HuH-7.5 (cell line): ENCODE measurements at places on chromosomes 6 and 20.

- DNase-seq, result no peak
Measured at GRCh38 chr6:11491596-11492463, 45.7 kb upstream of the TMEM170B start.

- DNase-seq, result no peak
Measured at GRCh38 chr6:158026901-158027589, 45.4 kb downstream of the SYNJ2 start.

DNA sequence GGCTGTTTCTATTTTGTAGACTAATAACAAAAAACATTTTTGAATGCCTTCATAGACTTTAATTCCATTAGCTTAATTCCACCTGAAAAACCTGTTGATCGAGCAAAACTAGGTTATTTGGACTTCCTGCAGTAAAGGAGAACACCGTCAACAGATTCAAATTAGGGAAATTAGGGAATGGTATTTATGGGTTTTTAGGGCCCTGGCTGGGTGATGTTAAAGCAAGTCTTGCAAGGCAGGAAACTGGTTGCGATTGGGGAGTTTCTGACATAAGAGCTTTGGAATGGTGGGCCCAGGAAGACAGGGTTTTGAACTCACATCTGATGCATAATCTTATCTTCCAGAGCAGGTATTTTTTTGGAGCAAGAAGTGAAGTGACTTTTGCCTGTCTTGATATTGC lies 40.1 kb upstream of the TFAP2C start:
- DNase-seq, result no peak

- no peak for DNase-seq
Measured at GRCh38 chr20:36860811-36861624, 14.9 kb upstream of the TLDC2 start.

- DNase-seq, result no peak
Measured at GRCh38 chr20:53425941-53426340, 167.7 kb downstream of the ZNF217 start.

- DNase-seq, result no peak
Measured at GRCh38 chr6:156582509-156582992, 194.6 kb upstream of the ARID1B start.

- DNase-seq, result no peak
Measured at GRCh38 chr20:57218489-57218888, 48.0 kb downstream of the BMP7 start.

DNA sequence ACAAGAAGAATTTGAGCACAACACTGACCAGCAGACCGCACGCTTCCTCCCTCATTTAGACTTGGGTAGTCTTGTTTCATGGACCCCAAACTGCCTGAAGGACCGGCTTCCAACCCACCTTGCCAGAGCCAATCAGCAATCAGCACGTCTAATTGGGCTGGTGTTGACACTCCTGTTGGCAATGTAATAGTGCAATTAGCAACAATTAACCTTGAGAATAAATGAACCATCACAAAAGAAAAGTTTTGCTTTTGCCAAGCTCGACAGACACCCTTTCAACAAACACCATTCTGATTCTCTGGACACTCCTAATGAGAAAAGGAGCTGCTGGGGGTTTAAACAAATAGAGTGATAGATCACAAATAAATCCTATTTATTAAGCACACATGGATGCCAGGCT lies 61.0 kb downstream of the EDN3 start:
- DNase-seq, result no peak

- peak; percentile 29 for DNase-seq
Measured at GRCh38 chr20:19828232-19828631, 70.2 kb downstream of the RIN2 start.

DNA sequence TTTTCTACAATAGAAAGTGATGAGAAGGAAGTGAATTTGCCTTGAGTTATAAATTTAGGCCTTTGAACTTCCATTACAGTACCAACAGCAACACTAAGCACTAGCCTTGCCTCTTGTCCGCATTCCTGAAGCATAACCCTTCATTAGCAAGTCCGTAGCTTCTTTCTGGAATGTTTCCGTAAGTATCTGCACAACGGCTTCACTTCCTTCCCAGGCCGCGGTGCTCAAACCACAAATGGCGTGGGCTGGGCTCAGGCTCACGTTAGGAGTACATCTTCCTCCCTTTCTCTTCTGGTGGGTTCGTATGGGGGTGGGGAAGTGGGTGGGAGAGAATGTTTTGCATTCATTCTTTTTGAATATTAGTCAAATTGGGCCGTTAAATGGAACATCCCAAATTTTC lies 193.8 kb upstream of the SNX9 start:
- DNase-seq, result no peak

DNA sequence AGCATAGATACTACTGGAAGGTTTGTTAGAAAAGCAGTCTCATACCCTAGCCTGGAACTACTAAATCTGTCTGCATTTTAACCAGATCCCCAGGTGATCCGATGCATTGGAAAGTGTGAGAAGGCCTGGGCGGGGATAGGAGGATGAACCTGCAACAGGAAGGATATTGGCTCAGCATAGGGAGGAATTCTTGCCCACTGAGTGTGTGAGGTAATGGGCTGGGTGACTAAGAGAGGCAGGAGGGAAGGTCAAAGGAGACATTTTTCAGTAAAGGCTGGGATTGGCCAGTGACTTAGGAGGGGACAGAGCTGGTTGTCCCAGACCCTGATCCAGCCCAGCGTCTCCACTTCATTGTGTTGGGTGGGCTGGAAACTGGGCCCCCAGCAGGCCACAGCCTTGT lies 191.0 kb upstream of the LRFN2 start:
- DNase-seq, result no peak

DNA sequence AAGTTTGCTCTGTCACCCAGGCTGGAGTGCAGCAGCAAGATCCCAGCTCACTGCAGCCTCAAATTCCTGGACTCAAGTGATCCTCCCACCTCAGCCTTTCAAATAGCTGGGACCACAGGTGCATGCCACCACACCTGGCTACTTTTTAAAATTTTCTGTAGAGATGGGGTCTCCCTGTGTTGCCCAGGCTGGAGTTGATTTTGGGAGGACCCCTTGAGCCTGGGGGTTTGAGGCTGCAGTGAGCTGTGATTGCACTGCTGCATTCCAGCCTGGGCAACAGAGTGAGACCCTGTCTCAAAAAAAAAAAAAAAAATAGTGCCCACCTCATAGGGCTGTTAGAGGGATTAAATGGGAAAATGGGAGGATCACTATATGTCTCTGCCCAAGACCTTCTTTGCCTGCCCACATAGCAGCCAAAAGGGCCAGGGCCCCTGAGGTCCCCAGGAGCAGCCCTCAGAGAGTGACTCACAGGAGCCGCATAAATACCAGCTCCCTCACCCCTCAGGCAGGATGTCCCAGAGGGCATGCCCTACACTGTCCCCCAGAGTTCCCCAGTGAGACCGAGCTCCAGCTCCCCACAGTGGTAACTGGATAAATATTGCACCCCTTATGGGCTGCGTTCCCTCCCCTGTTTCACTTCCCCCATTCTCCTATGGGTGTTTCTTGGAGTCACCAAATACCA lies 11.7 kb upstream of the MDGA1 start:
- DNase-seq, result no peak

DNA sequence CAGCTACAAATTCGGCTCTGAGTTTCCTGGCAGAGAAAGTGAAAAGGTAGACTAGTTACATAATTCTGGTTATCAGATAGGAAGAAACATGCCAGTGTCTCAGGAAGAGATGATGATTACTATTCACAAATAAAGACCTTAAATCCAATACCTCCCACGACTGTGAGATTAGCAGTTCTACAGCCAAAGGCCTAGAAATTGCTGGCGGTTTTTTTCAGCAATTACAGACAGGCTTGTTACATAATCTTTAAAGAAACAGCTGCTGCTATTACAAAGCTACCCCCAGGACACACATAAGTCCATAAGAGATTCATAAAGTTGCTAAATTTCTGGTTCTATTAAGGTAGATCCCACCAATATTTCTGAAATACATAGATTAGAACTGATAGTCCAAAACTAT lies 40.2 kb downstream of the PIGU start:
- no peak for DNase-seq

DNA sequence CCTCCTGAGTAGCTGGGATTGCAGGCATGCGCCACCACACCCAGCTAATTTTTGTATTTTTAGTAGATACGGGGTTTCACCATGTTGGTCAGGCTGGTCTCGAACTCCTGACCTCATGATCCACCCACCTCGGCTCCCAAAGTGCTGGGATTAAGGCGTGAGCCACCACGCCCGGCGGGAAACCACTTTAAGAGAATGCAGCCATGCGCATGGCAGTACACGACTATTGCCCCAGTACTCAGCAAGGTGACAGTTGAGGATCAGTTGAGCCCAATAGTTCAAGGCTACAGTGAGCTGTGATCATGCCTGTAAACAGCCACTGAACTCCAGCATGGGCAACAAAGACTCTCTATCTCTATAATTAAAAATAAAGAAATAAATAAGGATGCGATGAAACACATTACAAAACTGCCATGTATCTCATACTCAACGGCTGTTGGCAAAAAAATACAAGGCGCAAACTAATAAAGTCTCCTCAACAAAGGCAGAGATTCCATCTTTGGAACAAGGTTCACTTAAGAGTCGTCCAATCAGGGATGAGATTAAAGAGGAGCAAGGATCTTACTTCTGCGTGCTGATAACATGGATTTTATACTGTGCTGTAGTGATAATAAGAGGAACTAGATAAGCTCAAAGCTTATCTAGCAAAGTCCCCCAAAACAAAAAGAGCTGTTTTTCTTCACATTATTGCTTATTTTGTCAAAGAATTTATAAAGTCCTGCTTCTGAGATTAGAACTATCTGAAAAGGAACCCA lies 51.1 kb downstream of the STAU1 start:
- no peak for DNase-seq

GRCh38 chr6:43766500-43766853 lies 3.5 kb upstream of the VEGFA start:
- DNase-seq, result no peak

DNA sequence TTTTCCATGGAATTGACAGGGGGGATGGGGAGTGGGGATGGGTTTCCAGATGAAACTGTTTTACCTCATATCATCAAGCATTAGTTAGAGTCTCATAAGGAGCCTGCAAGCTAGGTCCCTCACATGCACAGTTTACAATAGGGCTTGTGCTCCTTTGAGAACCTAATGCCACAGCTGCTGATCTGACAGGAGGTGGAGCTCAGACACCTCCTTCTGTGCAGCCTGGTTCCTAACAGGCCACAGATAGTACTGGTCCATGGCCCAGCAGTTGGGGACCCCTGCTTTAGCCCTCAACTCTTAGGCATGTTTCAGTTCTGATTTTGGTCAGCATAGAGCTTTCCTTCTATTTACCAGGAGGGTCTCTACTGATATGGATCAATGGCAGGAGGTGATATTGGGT lies 251.6 kb downstream of the LAMA2 start:
- no peak for DNase-seq

DNA sequence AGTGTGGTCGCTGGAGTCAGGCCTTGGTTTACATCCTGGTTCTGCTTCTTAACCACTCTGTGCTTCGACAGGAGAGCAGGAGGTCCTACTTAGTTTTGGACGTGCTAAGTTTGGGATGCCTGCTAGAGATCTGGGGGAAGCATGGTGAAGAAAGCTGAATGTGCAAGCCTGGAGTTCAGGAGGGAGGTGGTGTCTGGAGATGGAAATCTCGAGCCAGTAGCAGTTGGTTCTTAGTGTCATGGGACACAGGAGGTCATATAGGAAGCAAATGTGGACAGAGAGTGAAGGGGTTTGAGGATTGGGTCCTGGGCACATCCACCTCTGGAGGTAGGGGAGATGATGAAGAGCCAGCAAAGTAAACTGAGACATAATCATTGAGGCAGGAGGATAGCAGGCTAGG lies 131.4 kb downstream of the SYCP2 start:
- no peak for DNase-seq
